ENCODE measurements at places on chromosomes 1 and 21. TPM values are rescaled to one million over a fixed set of nuclear protein-coding genes. Genes with fewer than 3 reads are reported as not detected.

The IFI44 gene
- polyA plus RNA-seq, result 3.1 TPM

The CLCNKA gene
- 1.3 TPM for polyA plus RNA-seq

The SPRR4 gene
- polyA plus RNA-seq, result not detected

The B3GALT2 gene
- polyA plus RNA-seq, result 1.8 TPM

- no peaks in the 10 kb centered on the region for H3K36me3 ChIP-seq
- DNase-seq, result no peak
- H3K4me3 ChIP-seq, result no peak overlapping the region
- H3K4me1 ChIP-seq, result no peaks in the 10 kb centered on the region
Observed at GRCh38 chr1:87167848-87168525, 160.7 kb upstream of the LMO4 start.

- H3K36me3 ChIP-seq, result no peaks in the 10 kb centered on the region
- H3K4me1 ChIP-seq, result no peaks in the 10 kb centered on the region
- H3K27me3 ChIP-seq, result no peaks in the 10 kb centered on the region
- H3K4me3 ChIP-seq, result no peak overlapping the region
- no peak overlapping the region for H3K27ac ChIP-seq
- DNase-seq, result no peak
Observed at GRCh38 chr1:241696815-241697639, 44.9 kb downstream of the WDR64 start.

GRCh38 chr1:164780863-164781262 lies 221.9 kb downstream of the PBX1 start:
- H3K27ac ChIP-seq, result peak overlapping the region; percentile 42
- H3K4me3 ChIP-seq, result no peak overlapping the region
- H3K27me3 ChIP-seq, result no peaks in the 10 kb centered on the region
- peak; percentile 36 for DNase-seq
- peaks cover 28% of the 10 kb centered on the region for H3K4me1 ChIP-seq

DNA sequence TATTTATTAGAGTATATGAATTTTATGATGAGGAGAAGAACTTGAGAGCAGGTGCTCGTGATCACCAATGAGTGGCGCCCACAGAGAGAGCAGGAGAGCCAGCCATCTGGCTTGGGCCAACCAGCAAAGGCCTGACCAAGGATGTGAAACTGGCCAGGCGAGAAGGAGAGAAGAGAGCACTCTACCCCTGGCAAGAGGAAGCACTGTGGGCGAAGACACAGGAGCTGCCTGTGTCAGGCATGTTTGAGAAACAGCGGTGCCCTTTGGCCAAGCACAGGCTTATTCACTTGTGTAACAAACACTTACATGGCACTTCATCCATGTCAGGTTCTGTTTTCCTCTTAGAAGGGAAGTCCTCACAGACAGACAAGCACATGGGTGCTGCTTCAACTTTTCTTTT lies 4.2 kb upstream of the SIPA1L2 start:
- H3K4me3 ChIP-seq, result no peak overlapping the region
- no peak for DNase-seq
- H3K36me3 ChIP-seq, result no peaks in the 10 kb centered on the region
- H3K27ac ChIP-seq, result no peak overlapping the region
- peaks cover 12% of the 10 kb centered on the region for H3K4me1 ChIP-seq
- no peaks in the 10 kb centered on the region for H3K27me3 ChIP-seq

- H3K27ac ChIP-seq, result peak overlapping the region; percentile 49
- no peaks in the 10 kb centered on the region for H3K27me3 ChIP-seq
- no peaks in the 10 kb centered on the region for H3K36me3 ChIP-seq
- no peak overlapping the region for H3K4me3 ChIP-seq
Observed at GRCh38 chr1:183244466-183244865, 58.4 kb downstream of the LAMC2 start.

DNA sequence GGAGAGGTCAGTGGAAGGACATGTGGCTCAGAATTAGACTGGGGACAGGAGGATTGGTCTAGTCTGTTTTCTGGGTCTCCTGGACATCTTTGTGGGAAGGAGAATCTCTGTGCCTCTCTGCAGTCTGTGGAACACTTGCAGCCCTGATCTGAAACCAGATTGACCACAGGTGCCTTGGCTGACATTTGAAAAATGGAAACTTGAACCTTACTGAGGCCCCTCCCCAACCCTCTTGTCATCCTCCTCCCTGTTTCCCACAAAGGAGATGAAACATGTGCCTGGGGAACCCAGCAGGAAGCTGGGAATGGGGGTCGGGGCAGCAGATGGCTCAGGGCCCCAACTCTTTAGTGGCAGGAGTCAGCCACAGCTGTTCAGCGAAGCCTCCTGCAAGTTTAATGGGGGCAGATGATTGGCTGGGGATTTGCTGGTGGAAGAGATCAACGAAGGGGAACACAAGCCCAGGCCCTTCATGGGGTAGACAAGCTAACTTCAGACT lies 18.1 kb downstream of the VASH2 start:
- H3K36me3 ChIP-seq, result no peaks in the 10 kb centered on the region
- no peaks in the 10 kb centered on the region for H3K27me3 ChIP-seq
- no peaks in the 10 kb centered on the region for H3K4me1 ChIP-seq
- no peak for DNase-seq
- H3K27ac ChIP-seq, result no peak overlapping the region
- H3K4me3 ChIP-seq, result no peak overlapping the region
